ENCODE measurements at places on chromosomes 6 and 20.

DNA sequence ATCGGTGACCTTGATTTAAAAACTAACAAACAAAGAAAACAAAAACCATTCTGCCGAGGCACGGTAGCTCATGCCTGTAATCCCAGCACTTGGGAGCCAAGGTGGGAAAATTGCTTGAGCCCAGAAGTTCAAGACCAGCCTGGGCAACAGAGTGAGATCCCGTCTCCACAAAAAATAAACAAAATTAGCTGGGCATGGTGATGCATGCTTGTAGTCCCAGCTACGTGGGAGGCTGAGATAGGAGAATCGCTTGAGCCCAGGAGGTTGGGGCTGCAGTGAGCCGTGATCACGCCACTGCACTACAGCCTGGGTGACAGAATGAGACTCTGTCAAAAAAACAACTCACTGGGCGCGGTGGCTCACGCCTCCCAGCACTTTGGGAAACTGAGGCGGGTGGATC lies 48.2 kb upstream of the TFAP2A start:
- no peak for DNase-seq

GRCh38 chr6:119636060-119636459 lies 286.5 kb upstream of the MAN1A1 start:
- DNase-seq: no peak

DNA sequence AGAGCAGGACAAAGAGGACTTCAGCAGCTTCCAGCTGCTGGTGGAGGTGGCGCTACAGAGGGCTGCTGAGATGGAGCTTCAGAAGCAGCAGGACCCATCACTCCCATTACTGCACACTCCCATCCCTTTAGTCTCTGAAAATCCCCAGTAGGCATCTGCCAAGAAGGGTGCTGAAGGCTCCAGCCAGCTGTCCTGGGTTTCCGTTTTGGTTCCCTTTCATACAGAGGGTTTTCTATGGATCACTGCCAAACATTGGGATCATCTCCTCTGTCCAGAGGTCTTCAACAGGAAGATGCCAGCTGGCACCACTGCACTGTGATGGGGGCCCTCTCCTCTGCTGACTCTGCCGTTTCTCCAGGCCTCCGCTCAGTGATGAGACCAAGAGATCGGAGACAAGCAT lies 14.3 kb upstream of the RAB5IF start:
- no peak for DNase-seq

DNA sequence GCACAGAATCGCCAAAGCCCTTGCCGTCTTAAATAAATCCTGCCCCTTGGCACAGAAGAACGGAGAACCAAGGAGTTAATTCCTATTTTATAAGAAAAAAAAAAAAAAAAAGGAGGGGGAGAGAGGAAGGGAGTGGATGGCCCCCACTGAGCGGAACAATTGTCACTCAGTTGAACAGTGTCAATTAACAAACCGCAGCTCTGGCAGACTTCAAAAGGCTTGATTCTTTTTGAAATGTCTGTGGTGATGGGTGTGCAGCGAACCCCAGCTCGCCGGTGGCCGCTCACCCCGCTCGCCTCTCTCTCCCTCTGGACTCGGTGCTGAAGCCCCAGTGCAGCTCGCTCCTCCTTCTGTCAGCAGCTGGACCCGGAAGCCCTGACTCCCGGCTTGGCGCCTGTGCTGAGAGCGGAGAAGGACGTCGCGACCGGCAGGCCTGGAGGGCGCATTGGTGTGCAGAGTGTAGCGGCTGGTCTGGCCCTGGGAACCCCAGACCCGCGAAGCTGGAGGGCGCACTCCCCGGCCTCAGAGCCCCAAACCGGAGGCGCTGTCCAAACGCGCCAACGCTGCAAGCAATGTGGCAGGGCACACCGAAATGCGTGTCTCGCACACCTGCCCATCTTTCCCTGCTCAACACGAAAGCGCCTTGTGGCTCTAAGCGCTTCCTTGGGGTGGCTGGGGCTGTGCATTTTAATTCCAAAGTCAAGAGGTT lies 3.4 kb downstream of the LINC00237 start:
- no peak for DNase-seq

- DNase-seq: no peak
Observed at GRCh38 chr20:46012921-46013320, 4.2 kb downstream of the MMP9 start.

DNA sequence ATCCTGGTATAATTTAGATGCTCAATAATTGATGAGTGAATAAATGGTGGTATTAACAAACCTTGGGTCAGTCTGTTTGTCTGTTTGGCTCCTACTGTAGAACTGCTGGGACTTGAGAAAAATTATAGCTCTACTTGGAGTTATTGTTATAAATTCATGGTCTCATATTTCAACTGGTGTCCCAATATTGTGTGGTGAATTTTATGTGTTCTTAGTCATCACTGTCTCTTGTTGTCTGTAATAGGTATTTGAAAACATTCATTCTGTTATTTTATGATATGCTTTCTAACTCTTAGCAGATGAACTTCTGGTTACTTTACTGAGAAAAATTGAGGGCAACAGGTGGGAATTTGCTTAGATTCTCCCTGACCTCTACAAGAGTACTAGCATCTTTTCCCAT lies 221.4 kb downstream of the CDKAL1 start:
- no peak for DNase-seq

- peak; percentile 8 for DNase-seq
Observed at GRCh38 chr6:126170978-126171382, 168.9 kb upstream of the CENPW start.

DNA sequence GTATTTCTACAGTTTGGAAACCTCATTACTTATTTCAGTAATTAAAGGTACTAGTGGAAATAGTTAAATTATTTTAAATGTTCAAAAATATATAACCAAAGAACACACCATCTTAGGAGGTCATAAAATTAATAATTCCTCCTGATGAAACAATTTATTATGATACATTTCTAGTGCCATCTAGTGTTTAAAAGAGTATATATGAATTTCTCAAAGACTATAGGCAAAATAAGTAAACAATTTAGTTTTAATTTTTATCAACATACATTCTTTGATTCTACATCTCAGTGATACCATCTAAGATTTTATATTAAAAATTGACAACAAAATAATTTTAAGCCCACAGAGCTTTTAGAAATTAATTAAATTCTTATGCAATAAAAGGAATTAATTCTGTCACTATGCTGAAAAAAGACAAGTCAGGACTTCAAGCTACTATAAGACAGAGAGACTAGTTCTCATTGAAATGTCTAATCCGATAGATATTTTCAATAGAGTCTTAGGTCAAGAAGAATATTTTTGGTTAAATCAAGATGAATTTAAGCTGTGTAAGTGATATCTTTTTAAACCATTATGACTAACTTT lies 107.8 kb upstream of the RNF217 start:
- DNase-seq: no peak

- DNase-seq: no peak
Observed at GRCh38 chr20:64062276-64062595, 762 bp upstream of the TCEA2 start.

- DNase-seq: no peak
Observed at GRCh38 chr6:158165919-158166416, 2.1 kb downstream of the SERAC1 start.

- DNase-seq: no peak
Observed at GRCh38 chr6:78947529-78947928, 80.2 kb downstream of the IRAK1BP1 start.

DNA sequence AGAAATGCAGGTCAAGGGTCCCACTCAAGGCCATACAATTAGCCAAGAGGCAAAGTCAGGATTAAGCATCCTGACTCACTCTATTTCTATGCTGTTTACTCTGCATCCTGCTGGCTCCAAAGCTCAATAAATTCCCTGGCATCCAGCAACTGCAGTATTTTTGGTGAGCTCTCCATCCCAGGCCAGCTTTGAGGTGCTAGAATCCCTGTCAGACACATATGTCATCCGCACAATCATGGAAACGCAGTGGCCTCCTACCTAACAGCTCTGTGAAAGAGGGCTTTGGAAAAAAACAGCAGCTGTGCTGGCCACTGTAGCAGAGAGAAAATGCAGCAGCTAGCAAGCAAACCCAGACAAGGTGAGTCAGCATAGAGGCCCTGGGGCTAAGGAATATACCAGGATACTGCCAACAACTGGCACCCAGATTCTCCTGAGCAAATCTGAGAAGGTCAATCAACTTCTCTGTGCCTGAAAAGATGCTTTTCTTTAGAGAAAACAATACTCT lies 58.4 kb downstream of the ANKEF1 start:
- DNase-seq: no peak

GRCh38 chr6:82744286-82745015 lies 321.2 kb downstream of the UBE3D start:
- DNase-seq: no peak

DNA sequence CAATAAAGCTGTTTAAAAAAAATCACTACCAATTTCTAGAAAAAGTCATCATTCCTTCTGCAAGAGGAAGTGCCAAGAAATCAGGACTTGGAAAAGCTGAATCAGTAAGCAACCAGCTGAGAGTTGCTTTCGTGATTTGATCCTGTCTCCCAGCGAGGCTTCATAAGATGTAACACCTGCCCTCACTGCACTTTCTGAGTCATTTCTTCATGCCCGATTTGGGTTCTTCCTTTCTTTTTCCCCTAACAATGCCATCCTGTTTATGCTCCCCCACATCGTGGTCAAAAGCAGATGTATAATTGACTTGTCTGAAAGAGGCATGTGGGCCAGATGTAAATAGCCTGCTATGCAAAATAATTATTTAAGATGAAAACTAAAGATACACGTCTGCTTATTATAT lies 52.1 kb downstream of the RIPOR2 start:
- DNase-seq: peak; percentile 5

DNA sequence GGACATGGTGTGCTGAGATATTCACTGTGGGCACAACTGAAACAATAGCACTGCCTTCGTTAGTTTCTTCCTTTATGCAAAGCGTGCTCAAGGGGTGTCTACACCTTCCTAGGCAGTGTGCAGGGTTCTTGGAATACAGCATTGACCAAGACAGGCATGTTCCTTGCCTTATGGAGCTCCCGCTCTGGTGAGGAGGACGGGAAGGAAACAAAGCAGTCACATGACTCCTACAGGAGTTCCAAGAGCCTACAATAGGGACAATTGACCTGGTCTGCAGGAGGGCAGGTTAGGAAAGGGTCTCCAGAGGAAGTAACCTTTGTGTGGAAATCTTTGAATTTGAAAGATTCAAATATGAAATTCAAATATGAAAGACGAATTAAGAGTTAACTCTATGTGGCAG lies 25.8 kb upstream of the SIRPB2 start:
- DNase-seq: no peak

DNA sequence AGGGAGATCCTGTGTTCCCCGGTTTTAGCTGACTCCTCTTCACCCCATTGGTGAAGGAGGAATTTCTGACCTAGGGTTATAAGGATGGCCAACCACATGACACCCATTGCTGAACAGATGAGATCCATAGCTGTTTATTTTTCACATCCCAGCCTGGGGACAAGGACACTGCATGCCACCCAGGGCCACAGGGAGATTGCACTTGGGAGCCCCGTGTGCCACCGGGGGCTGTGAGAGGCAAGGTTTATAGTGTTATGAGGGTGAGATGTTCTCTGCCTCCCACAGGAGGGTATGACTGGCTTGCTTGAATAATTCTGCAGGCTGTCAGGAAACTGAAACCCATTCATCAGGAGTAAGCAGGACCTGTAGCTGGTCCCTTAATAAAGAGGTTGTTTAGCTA lies 14.7 kb upstream of the SLPI start:
- no peak for DNase-seq

- peak; percentile 61 for DNase-seq
Observed at GRCh38 chr20:37192137-37192854, 12.9 kb upstream of the MROH8 start.

- DNase-seq: no peak
Observed at GRCh38 chr6:136324686-136325380, 35.2 kb upstream of the BCLAF1 start.

- no peak for DNase-seq
Observed at GRCh38 chr20:41889126-41889843, 271.1 kb upstream of the CHD6 start.

DNA sequence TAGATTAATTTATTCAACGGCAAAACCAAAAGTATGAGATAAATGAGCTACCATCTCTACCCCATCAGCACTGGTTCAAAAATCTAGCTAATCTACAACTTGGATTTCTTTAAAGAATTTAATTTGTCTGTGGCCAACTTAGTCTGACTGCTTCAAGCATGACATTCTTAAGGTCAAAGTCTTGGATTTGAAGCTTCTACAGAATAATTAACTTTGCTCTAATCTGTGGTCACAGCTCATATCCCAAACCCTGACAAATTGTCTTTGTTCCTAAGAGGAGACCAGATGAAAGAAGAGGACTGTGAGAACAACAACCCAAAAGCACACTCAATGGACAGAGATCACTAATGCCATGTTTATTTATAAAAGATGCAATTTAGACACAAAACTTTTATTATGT lies 166.9 kb upstream of the EPHA7 start:
- DNase-seq: no peak

- no peak for DNase-seq
Observed at GRCh38 chr6:117354671-117355070, 71.1 kb downstream of the ROS1 start.

GRCh38 chr20:7924692-7925091 lies 15.6 kb downstream of the HAO1 start:
- DNase-seq: no peak

DNA sequence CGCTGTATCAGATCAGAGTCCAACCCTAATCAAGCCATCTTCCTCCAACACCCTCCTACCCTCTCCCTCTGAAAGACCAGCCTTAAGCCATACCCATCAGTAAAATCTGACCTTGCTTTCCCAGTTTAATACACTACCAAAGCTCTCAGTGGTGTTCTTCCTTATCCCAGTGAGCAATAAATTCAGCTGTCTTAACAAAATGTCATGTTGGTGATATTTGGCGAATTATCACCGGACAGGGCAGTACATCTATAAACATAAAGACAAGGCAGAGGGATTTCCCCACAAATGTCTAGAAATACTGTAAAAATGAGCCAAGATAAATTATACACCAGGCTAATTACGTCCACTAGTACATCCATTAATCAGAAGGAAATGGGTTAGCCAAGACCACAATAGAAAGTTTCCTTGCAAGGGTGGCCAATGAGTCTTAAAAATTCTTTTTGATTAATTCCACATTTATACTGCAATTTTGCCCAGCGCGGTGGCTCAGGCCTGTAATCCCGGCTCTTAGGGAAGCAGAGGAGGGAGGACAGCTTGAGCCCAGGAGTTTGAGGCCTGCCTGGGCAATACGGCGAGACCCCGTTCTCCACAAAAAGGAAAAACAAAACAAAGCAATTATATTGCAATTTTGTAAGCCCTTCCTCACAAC lies 905 bp downstream of the RARS2 start:
- DNase-seq: no peak

GRCh38 chr6:127630800-127631199 lies 53.8 kb downstream of the C6orf58 start:
- DNase-seq: no peak

DNA sequence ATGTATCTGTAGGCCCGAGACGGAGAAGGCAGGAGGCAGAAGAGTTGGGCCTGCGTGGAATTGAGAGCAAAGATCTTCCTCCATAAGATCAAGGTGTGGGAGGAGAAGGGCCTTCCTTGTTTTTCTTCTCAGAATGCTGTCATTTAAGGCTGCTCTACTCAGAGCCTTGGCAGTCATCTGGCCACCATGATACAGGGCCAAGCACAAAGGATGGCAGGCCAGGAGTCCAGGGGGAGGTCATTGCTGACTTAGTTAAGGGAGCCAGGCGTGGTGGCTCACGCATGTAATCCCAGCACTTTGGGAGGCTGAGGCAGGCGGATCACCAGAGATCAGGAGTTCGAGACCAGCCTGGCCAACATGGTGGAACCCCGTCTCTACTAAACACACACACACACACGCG lies 137.1 kb downstream of the BMP7 start:
- DNase-seq: no peak

Measured in stimulated activated CD4-positive, alpha-beta T cell treated with anti-CD3 and anti-CD28 coated beads, Interleukin-4, amount 100 ng/mL, for 48 hours (primary cell).